ENCODE measurements at places on chromosomes 13 and 19. TPM values are rescaled to one million over a fixed set of nuclear protein-coding genes. Genes with fewer than 3 reads are reported as not detected.

Gene WDR87
- total RNA-seq, result not detected

GRCh38 chr13:24038841-24039330 is 121.6 kb upstream of the SPATA13 start:
- DNase-seq, result peak; percentile 72

GRCh38 chr19:6073858-6074708 is 36.2 kb downstream of the RFX2 start:
- no peak for DNase-seq

DNA sequence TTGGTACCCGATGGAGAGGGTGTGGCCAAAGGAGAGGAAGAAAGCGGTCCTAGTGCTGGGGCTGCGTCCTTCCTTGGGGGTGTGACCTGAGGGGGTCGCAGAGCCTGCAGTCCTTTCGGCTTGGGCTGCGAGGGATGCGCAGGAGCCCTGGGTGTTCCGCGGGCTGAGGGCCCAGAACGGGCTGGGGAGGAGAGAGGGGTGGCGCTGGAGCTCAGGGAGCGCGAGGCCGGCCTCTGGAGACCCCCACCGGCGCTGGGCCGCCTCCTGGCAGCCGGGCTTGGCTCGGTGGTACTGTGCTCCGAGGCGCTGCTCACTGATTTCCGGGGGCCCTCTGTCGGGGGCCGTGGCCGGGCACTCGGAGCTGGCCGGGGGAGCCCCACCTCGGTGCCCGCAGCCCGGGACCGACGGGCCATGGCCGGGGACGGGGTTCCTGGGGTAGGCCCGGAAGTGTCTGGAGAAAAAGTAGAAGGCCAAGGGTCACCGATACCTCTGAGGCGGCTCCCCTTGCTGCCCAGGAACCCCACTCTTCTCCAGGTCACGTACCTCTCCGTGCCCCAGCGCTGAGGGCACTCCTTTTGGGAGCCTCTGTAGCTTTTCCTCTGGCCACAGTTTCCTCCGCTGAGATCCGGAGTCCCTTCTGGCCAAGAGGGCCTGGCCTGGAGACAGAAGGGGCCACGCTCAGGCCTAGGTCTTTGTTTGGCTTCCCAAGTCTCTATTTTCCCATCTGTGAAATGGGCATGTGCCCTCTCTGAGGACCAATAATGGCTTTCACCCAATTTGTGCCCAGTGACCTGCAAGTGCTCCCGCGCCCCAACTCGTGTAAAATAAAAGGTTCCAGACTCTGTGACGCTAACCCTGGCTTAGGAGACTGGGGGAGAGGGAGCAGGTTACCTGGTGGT is 1.6 kb downstream of the PRR36 start:
- DNase-seq, result no peak

- DNase-seq, result no peak
Observed at GRCh38 chr19:29483944-29484581, 41.7 kb upstream of the VSTM2B start.

GRCh38 chr13:51000571-51001260 is 91.1 kb downstream of the RNASEH2B start:
- DNase-seq, result peak; percentile 89

DNA sequence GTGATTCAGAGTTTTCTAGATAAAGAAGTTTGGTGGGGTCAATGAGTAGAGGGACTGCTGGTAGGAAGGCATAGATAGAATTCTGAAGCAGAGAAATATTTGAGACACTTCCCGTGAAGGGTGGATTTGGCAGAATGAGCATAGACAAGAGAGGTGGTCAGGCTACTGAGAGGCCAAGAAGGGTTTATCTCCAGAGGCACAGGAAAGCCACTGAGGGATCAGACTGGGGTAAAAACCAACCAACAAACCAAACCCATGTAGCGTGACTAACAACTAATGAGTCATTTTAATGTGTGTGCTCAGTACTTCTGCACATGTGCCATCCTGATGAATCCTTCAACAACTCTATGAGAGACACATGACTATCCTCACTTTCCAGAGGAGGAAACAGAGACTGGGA is 60.0 kb upstream of the SERP2 start:
- DNase-seq, result peak; percentile 88

DNA sequence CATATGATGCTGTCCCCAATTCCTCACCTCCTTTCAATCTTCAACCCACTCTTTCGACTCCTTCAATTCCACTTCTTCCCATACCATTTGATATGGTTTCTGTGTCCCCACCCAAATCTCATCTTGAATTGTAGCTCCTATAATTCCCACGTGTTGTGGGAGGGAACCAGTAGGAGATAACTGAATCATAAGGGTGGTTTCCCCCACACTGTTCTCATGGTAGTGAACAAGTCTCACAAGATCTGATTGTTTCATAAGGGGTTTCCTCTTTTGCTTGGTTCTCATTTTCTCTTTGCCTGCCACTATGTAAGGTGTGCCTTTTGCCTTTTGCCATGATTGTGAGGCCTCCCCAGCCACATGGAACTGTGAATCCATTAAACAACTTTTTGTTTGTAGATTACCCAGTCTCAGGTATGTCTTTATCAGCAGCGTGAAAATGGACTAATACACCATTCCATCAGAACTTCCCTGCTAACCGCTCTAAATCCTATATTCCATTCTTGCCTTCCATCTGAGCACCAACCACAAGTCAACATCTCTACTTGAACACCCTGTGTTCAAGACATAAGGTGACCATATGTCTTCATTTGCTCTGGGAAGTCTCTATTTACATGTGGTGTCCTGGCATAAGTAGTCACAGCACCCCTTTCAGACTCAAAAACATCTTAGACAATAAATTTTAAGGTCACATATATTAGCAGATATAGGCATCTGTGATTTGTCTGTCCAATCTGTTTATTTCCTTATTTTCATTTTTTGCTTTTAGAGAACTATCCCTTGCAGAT is 122.9 kb downstream of the TSHZ3 start:
- DNase-seq, result no peak

DNA sequence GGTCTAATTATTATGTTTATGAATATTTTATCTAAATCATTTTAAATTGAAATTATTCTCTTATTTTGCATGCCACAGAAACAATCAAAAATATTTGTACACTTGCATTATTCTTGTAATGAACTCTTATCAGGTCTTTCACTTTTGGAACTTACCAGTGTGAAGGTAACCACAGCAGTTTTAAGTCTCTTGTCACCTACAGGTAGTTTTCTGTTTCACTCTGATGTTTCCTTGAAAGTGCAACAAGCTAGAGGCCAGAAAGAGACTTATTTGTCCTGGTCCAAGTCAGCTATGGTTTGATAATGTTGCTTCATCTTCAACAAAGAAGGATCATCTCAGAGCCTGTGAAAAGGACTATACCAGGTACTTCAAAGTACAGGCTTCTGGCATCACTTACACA is 133.4 kb upstream of the NBEA start:
- DNase-seq, result no peak

Gene BEST2
- not detected for total RNA-seq

Gene ZNF582
- total RNA-seq, result 4.2 TPM

DNA sequence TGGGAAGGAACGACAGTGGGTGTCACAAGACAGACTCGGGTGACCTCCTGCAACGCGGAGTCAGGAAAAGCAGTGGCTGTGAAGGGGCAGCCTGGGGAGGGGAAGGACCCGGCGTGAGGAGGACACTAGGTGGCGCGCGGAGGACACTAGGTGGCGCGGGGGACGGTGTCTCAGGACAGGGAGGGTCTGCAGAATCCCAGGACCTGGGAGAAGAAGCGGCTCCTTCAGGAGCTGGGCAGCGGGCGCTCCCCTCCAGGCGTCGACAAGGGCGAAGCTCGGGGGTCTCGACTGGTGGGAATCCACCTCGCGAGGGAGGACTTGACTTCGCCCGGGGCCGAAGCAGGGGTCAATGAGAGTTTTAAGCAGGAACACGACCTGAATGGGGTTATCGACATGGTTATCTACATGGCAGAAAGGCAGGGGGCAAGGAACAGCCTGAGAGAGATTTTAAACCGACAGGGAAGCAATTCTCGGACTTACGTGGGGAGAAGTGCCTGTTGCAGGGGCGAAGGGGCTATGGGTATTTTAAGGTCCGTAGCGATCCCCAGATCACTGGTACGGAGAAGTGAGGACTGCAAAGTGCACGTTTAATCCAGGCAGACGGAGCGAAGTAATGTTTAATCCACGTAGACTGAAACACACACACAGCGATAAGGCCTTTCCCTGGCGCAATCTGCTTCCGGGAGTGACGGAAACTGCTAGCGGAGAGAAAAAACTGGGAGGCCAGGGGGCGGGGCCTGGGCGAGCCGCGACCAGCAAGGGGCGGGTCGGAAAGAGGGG is at the start of gene ZNF616:
ZNF616 (minus strand) TSS at position 687 of the 780 bp plus-strand sequence. CDS start 9,426 bp downstream, outside the sequence.
- DNase-seq, result peak; percentile 98

Gene FXYD3
- not detected for total RNA-seq

DNA sequence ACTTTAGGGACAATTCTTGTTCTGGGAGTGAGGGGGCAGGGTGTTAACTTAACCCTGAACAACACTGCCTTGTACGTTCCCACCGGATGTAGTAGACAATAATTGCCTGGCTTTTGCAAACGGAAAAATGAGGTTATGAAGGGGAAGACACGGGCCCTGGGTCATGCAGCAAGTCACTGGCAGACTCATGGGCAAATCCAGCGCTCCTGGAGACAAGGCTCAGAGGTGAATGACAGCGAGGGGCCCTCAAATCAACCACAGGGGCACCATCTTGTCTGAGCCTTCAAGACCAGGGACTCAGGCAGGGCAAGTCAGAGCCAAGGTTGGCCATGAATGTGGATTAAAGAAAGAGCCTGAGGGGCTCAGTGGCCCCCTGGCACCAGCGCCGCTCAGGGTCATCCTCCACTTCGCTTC is 2.8 kb downstream of the RASA3 start:
- DNase-seq, result no peak

DNA sequence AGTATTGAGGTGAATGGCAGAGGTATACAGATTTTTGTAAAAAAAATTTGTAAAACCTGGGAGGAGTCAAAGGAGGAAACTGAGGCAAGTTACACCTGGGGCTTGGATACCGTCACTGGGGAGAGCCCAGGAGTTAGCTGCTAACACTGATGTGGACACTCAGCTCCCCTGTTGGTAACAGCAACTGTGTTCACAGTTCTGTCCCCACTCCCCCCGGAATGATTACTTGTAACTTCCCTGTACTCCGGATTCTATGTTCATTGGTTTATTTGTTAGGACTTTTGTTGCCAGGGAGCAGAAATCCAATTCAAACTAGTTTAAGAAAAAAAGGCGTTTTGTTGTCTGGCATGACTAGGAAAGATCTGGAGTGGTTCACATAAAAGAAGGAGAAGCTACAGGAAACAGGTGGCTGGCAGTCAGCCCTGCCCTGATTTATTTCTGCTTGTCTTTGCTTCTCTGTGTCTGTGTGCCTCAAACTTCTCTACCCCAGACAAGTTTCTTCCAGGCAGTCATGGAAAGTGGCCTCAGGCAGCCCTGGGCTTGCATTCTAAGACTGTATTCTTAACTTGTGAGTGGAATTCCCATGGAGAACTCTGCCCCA is 2.3 kb upstream of the GPR12 start:
- no peak for DNase-seq

DNA sequence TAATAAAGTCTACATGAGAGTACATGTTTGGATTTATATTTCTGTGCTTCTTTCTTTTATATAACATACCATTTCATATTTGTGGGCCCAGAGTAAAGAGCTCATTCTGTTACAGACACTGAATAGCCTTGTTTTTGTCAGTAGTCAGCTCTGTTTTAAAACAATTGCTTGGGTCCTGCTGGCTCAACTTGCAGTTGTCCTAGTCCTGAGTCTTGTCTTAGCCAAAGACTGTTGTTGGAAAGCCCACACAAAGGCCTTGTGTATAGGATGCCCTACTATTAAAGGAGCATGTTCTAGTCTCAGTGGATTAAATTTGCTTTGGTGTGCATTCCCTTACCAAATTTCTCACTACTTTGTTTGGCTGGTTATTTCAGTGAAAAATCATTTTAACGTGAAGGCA is 3.8 kb upstream of the KCNRG start:
- DNase-seq, result no peak

- peak; percentile 97 for DNase-seq
Observed at GRCh38 chr13:51728972-51729371, 75.0 kb downstream of the DHRS12 start.

DNA sequence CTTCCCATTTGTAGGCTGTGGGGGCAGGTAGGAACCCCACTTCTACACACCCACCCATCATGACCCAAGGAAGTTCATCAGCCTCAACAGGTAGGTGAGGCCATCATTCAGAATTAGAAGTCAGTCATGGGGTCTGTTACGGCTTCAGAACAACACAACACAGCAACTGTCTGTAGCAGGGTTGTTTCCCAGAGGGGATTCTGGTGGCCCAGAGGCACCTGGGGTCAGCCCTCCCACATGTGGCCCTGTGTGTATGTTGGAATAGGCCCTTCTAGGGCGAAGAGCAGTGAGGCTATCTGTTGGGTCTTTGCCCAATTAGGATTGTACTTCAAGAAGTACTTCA is 3.4 kb downstream of the IGFLR1 start:
- no peak for DNase-seq

DNA sequence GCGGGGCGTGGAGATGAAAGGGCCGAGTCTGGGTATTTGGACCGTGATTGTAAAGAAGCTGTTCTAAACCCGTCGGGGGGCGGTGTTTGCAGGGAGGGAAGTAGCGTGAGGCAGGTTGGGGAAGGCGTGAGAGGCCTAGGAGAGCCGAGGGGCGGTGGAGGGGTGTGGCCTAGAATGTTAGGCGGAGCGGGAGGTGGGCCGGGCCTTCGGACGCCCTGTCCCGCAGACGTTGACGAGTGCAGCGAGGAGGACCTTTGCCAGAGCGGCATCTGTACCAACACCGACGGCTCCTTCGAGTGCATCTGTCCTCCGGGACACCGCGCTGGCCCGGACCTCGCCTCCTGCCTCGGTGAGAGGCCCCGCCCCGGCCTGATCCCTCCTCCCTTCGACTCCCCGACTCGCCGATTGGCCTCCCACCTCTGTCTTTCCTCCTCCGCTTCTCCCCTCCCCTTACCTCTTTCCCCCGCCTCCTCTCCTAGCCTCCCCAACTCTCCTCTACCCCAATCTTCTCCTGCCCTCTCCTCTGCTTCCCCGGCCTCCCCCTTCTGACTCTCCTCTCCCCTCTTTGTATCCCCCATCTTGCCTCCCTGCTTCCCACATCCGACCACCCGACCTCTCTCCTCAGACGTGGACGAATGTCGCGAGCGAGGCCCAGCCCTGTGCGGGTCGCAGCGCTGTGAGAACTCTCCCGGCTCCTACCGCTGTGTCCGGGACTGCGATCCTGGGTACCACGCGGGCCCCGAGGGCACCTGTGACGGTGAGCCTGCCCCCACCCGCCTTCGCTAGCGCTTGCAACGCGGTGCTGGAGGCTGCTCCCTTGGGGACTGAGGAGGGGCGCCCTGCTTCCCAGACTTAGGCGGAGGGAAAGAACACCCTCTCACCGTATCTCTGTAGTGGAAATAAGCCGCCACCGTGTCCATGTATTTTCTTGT is 12.8 kb downstream of the LTBP4 start:
- DNase-seq, result peak; percentile 83

Gene CAPS
- 16.1 TPM for total RNA-seq

Gene TSSK6
- 0.25 TPM for total RNA-seq

- no peak for DNase-seq
Observed at GRCh38 chr19:31804668-31805067, 455.4 kb upstream of the TSHZ3 start.

GRCh38 chr13:112943309-112944125 is 25.5 kb upstream of the MCF2L start:
- DNase-seq, result peak; percentile 52

Measured in GM23248 (cell line).